ENCODE measurements at places on chromosomes 11 and 22. TPM values are rescaled to one million over a fixed set of nuclear protein-coding genes. Genes with fewer than 3 reads are reported as not detected.

- DNase-seq, result no peak
- no peaks in the 10 kb centered on the region for H3K4me1 ChIP-seq
- no peak overlapping the region for H3K27ac ChIP-seq
Observed at GRCh38 chr11:35107861-35108260, 31.1 kb upstream of the CD44 start.

- H3K4me3 ChIP-seq, result no peak overlapping the region
- H3K36me3 ChIP-seq, result no peaks in the 10 kb centered on the region
- H3K27me3 ChIP-seq, result no peaks in the 10 kb centered on the region
- no peak overlapping the region for H3K27ac ChIP-seq
- H3K4me1 ChIP-seq, result no peaks in the 10 kb centered on the region
Observed at GRCh38 chr22:23831261-23831660, 7.5 kb downstream of the DERL3 start.

DNA sequence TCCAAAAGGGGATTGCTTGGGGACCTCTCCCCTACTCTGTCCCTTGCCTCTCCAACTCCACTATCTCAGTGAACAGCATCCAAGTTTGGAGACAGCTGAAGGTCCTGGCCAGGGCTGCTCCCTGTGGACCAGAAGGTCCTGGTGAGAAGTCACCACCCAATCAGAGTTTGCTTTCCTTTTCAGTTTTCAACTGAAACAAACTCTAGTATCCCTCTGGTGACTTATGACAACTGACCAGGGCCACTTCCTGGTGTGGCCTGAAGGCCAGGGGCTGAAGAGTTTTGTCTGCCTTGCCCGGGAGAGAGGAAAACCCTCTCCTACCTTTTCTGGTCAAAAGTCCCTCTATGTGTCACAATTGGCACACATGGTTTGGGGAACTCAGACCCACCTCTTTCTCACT lies 5.1 kb downstream of the JAML start:
- no peak overlapping the region for H3K4me3 ChIP-seq
- H3K27ac ChIP-seq, result no peak overlapping the region
- no peaks in the 10 kb centered on the region for H3K27me3 ChIP-seq
- DNase-seq, result no peak
- no peaks in the 10 kb centered on the region for H3K36me3 ChIP-seq

The TPBGL gene
- 0.21 TPM for total RNA-seq

The INS gene
- total RNA-seq, result not detected

- H3K27ac ChIP-seq, result no peak overlapping the region
- no peaks in the 10 kb centered on the region for H3K4me1 ChIP-seq
- H3K27me3 ChIP-seq, result no peaks in the 10 kb centered on the region
Observed at GRCh38 chr11:70713988-70714665, 315.8 kb downstream of the CTTN start.

The AIP gene
- 29.1 TPM for total RNA-seq

DNA sequence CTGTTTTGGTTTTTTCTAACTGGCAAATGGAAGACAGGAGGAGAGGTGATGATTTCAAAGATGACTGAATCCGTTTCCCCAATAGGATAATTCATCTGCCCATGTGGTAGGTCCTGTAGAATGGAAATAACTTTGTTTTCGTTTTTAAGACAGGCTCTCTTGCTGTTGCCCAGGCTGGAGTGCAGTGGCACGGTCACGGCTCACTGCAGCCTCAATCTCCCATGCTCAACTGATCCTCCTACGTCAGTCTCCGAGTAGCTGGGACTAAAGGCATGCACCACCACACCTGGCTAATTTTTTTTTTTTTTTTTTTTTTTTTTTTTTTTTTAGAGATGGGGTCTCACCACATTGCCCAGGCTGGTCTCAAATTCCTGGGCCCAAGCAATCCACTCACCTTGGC lies 77.4 kb upstream of the BIRC3 start:
- H3K27me3 ChIP-seq, result no peaks in the 10 kb centered on the region
- H3K4me3 ChIP-seq, result no peak overlapping the region
- no peak for DNase-seq
- H3K27ac ChIP-seq, result no peak overlapping the region

The KCNJ5 gene
- total RNA-seq, result not detected

GRCh38 chr11:11347592-11347991 lies 5.5 kb downstream of the CSNK2A3 start:
- no peaks in the 10 kb centered on the region for H3K27me3 ChIP-seq
- no peak overlapping the region for H3K27ac ChIP-seq
- H3K36me3 ChIP-seq, result no peaks in the 10 kb centered on the region
- H3K4me1 ChIP-seq, result no peaks in the 10 kb centered on the region
- H3K4me3 ChIP-seq, result no peak overlapping the region

DNA sequence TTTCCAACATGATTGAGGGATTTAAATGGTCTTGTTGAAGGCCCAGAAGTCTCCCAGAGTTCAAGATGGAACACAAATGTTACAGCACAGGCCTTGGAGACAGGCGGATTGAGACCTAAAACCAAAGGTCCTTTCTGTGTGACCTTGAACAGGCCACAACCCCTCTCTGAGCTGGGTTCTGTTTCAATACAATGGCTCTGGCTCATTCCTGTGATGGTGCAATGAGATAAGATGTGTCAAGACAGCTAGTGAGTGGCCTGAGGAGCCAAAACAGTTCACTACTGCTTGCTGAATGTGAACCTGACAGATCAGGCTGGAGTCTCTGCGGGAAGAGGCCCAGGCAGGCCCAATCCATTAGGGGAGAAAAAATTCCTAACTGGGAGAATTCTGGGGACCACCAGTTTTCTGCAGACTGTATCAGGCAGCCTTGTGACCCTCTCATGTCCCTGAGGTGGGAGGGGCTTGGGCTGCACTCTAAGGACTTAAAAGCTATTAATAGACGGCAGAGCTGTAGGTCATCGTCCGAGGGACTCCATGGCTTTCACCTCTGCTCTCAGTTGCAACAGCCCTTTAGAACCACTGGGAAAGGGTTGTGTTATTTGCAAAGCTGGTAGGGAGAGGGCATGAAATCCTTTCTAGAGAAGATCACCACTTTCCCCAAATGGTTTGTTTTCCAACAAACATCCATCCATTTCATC lies 126.1 kb upstream of the TEAD1 start:
- H3K27me3 ChIP-seq, result no peaks in the 10 kb centered on the region
- no peak for DNase-seq
- no peak overlapping the region for H3K27ac ChIP-seq
- H3K4me1 ChIP-seq, result no peaks in the 10 kb centered on the region
